ENCODE measurements at places on chromosomes 1 and 21. TPM values are rescaled to one million over a fixed set of nuclear protein-coding genes. Genes with fewer than 3 reads are reported as not detected.

DNA sequence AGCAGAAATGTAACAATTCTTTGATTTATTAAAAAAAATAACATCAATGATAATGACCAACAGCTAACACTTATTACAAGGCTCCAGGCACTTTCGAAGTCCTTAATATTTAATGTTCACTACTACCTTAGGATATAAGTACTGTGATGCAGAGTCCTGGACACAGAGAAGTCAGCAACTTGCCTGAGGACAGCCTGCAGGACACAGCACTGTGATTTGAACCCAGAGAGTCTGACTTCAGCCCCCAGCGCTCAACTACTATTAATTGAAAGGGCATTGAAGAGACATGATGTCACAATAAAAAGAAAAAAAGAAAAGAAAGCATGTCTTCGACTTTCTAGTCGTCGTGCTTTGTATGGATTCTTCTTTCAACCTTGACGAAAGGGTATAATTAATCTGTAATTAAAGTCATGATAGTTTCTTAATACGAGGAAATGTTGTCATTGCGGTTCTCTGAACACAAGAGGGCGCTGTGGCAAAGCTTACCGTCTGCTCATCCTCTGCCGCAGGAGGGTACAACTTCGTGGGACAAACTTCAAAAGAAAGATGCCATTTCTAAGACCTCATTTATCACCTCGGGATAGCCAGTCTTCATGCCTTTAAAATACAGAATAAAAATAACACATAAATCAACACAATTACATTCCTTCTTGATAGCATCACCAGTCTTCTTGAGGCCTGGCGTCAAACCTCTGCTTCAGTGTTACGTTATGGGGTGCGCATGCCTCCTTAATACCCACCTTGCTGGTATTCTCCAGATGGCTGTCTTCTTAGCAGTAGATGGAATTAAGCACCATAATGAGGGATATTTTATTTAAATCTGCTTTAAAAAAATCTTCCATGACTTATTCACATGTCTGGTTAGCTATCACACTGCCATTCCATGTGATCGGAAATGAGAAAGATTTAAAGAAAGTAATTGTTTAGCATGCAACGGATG is 240.1 kb downstream of the DISC1 start:
- DNase-seq = peak; percentile 71

DNA sequence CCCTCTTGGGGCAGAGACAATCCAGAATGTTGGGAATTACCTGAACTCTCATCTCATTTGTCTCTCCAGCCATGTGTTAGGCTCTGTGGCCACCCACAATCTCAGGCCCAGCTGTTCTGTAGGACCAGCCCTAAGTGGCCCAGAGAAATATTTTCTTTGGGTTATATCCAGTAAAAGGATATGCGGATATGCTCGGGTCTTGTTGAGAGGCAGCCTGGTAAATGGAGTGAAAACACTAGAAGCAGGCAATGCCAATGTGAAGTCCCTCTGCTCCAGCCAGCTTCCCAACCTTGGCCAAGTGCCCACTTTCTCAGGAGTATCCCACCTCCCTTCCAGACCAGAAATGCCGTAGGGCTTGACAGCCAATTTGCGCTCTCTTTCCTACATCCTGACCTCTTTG is 192.2 kb downstream of the ST6GALNAC3 start:
- peak; percentile 42 for DNase-seq

DNA sequence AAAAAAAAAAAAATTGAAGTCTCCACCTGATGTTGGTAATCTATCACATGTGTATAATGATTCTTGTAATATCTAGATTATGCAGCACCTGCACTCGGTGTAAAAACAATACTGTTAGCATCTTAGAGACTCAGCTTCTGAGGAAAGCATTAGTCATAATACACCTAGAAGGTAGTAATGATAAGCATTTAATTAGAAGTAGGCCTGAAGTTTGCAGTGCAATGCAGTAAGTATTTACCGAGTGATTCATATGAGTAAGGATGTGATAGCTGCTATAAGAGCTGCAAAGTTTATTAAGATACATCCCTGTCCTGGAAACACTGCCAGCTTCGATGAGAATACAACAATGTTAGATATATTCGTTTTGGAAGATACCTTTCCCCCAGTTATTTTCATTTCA is 196.4 kb downstream of the GREM2 start:
- no peak for DNase-seq

Gene IQCC
- 1.3 TPM for polyA plus RNA-seq

Gene OLFML2B
- polyA plus RNA-seq = 0.18 TPM

DNA sequence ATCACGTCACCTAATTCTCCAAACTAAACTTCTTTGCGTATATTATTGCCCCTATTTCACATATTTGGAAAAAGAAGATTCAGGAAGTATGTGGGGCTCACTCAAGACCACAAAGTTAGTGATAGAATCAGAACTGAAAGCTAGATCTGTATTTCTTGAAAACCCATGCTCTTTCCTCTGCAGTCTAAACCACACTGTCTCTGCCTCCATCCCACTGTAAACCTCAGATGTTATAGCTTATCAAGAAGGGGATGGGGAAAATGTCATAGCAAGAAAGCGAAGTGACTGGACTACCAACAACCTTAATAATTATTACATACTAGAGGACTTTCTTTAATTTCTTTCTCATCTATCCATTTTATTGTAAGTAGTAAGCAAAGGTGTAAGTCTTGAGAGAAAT is 257.7 kb upstream of the SGIP1 start:
- DNase-seq = no peak

DNA sequence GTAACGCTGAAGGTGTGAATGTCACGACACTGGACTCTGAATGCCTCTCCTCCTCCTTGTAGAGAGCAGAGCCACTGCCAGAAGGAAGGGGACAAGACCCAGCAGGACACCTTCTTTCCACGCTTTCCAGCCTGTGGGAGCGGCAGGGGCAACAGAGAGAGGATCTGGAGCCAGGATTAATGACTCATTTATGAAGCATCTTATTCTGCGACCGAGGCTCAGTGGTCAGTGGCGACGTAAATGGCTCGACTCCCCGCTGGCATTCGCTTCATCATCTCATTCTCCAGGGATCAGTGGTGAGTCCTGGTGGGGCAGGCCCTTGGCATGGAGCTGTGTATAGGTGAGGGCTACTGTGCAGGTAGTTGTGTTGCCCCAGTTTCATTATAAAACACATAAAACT is 4.6 kb downstream of the SLC37A1 start:
- DNase-seq = no peak

Gene KRTAP21-2
- not detected for polyA plus RNA-seq

GRCh38 chr21:42923553-42924432 is 1.6 kb downstream of the ERVH48-1 start:
- DNase-seq = peak; percentile 78

Gene SPOCD1
- 40.1 TPM for polyA plus RNA-seq

DNA sequence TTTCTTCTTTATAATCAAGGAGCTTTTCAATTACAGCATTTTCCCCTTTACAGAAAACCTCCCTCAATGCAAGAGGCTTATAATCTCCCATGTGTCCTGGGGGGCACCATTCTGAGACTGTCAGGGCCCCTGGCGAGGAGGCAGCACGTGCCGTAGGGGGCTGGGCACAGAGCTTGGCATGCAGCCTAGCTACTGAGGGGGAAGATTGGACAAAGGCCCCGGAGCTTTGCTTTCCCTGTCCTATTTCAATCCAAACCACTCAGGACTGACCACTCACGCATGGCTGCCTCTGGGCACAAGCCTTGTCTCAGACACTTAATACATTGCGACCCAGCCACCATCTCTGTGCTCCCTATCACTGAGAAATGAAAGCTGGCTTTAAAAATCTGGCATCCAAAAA is 2.8 kb upstream of the RAP1GAP start:
- DNase-seq = no peak

Gene EFNA4
- polyA plus RNA-seq = 25.2 TPM

Gene HECTD3
- 130 TPM for polyA plus RNA-seq

DNA sequence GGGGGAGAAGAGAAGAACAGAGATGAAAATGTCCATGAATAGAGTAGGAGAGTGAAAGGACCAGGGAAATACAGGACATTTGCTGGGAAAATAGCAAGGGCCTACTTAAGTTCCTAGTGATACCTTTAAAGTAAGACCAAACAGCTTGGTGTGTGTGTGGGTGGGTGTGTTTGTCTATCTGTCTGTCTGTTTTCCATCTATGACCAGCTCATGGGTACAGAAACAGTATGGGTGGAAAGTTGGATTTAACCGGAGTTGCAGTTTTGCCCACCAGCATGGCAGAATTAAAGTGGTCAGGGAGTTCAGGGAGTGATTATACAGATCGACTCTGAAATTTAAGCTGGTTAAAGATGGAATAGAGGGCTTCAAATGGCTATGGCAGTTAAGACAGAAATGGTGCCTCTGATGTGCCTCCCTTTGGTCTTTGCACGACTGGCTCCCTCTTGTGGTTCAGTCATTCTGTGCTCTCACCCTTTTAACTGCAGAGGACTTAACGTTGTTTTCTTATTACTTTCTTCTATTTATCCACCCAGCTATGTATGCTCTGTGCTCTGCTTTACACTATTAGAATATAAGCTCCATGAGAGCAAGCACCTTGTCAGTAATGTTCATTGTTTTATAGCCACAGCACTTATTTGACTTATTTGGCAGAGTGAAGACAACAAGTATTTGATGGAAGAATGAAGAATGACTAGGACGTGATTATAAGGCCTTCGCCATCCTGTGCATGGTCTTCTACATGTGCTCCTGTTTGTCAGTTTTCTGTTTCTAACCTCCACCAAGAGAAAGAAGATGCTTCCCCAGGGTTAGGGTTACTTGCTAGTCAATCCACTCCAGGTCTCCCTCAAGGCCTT is 72.7 kb upstream of the AK4 start:
- DNase-seq = peak; percentile 75

- DNase-seq = peak; percentile 74
Measured at GRCh38 chr1:113984710-113985109, 5.4 kb downstream of the OLFML3 start.

Gene COL8A2
- 1.6 TPM for polyA plus RNA-seq

DNA sequence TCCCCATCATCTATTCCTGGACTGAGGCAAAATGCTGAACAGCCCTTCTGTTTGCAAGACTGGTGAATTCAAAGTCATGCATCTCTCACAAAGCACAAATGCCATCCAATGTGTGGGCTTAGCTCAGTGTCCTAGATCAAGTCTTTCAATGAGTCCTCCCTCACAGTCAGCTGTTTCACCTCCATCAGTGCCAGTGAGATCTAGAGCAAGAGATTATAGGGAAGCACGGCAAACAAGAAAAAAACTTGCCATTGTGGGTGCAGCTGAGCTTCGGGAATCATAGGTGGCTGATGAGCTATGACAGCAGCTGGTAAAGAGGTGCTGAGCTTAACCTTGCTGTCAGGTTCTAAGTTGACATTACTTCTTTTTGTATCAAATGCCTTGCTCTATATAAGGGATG is 130.2 kb downstream of the LMX1A start:
- no peak for DNase-seq

DNA sequence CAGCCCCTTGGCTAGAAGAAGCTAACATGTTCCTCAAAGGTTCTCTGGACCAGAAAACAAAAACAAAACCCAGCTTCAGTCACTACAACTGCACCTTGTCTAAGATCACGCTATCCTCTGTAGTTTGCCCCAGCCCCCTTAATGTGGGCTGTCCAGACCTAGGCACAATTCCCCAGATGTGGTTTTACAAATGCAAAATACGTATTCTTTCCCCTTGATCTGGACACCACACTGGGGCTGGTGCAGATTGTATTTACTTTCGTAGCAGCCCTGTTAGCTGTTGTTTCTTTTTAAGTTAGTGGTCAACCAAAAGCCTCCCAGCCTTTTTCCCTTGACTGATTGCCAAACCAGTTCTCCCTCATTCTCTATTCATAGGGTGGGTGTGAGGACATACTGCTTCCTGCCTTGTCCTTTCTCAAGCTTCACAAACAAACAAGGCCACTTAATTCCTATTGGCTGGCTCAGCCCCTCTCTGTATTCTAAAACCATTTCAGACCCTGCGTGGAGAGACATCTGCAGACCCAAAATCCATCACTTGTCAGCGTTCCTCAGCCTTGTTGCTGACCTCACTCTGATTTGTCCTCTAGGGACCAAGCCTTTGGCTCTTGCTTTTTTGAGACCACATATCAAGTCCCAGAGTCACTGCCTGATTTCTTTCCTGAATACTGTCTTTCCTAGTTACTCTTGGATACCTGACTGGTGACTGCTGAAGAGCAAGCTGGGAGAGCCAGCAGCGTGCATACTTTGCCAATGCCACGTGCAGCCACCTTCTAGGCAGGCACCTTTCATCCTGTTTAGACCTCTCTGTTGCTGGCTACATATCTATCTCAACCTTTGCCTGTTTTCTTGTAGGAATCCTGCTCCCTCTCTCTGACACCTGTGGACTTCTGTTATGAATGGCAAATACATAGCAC is 96.4 kb upstream of the RAB3GAP2 start:
- no peak for DNase-seq

Gene ZNF436
- 6.5 TPM for polyA plus RNA-seq

Gene CCDC24
- polyA plus RNA-seq = 3.1 TPM

Gene NECTIN4
- 0.29 TPM for polyA plus RNA-seq

DNA sequence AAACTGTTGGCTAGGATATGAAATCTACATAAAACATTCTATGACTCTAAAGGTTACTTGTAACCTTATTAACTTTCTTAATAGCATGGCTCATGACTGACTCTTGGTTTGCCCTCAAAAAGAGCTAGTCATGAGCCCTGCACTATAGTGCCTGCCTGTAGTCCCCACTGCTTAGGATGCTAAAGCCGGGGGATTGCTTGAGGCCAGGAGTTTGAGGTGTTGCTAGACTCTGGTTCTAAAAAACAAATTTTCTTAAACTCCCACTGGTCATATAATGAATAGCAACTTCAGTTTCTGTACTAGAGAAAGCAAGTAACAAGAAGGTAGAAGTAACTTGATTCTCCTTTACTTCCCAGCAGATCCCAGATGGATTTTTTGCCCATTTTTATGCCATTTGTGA is 15.8 kb upstream of the NEXN start:
- DNase-seq = no peak

- no peak for DNase-seq
Measured at GRCh38 chr1:95744731-95745130, 510.7 kb downstream of the RWDD3 start.

Gene ADGRB2
- 2.2 TPM for polyA plus RNA-seq

Gene LCE1A
- polyA plus RNA-seq = not detected

DNA sequence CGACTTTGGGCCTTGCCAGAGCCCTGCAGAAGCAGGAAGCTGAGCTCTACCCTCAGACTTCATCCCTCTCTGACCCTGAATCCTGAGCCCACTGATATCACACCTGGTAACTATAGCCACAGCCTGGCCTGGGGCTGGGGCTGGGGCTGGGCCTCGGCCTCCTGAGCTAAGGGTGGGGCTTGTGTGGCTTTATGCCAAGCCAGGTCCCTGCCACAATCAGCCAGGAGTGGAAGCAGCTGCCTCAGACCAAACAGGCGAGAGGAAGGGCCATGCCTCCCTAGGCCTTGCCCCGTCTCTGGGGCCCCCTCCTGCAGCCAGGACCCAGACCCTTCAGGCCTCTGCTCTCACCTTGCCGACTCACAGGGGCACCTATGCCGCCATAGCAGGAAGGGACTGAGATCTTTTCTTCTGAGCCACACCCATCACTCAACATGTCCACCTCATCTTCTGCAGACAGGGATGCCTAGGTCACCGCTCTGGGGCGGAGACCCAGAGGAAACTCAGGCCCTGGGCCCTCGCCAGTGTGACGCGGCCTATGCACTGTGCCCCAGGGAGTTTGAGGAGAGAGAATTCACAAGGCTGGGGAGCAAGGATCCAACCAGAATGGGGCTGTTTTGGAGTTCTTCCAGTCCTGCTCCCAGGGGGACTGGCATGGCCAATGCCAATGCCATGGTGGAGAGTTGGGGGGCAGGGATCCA is 5.7 kb downstream of the UBXN11 start:
- no peak for DNase-seq

Gene G0S2
- polyA plus RNA-seq = 0.91 TPM

Gene TMEM52
- 1.7 TPM for polyA plus RNA-seq

Gene CD1B
- polyA plus RNA-seq = not detected

Gene NHLH1
- polyA plus RNA-seq = 0.60 TPM

Gene SCYL3
- polyA plus RNA-seq = 3.3 TPM

Gene AMIGO1
- 0.67 TPM for polyA plus RNA-seq
